ENCODE measurements at places on chromosomes 2 and 18.
A peak's percentile ranks its signal among the peaks of the same experiment; 100 is the strongest.

DNA sequence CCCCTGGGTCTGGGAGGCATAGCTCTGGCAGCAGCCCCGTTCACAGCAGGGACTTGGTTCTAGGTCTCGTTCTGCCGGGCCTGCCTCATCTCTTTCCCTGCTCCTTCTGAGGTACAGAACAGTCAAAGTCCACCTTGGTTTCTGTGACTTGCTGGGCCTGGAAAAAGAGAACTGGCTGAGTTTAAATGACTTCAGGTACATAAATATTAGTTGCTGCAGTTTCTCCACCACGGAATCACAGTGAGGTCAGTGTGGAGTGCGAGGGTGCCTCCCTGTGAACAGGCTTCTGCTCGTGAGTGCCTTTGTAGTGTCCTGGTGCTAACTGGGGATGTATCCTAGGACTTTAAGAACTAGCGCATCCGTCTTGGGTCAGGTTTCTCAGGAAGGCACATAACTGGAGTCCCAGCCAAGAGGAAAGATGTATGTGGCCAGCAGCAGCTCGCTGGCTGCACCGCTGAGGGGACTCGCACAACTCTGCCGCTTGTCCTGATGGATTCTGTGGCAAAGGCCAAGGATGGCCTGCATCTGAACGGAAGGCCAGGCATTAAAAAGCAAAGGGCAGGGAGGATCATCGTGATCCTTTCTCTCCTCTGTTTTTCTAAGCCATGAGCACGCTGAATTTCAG is 188.6 kb downstream of the SH3RF3 start:
- DNase-seq, result no peak

- DNase-seq, result peak; percentile 36
Measured at GRCh38 chr2:239605976-239606375, 205.2 kb upstream of the HDAC4 start.

- no peak for DNase-seq
Measured at GRCh38 chr2:27282892-27283291, 663 bp downstream of the TRIM54 start.

DNA sequence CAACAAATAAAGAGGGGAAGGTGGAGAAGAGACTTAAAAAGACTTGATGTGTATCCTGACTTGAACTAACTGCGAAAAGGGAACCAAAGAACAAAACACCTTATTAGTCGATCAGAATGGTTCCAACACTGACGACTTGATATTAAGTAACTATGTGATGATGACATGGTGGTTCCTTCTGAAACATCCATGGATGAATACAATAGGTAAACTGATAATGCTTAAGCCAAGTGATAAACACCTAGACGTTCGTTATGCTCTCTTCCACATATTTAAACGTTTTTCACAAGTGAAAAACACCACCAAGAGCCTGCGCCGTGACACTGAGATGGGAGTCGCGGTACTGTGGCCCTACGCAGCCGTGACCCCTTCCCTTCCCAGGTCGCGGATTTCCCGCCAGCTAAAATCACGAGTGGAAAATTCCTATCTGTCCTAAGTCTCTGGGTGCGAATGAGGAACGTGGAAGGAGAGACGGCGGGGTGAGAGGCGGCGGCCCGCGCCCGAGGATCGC is 797 bp downstream of the TTC32 start:
- peak; percentile 58 for DNase-seq

DNA sequence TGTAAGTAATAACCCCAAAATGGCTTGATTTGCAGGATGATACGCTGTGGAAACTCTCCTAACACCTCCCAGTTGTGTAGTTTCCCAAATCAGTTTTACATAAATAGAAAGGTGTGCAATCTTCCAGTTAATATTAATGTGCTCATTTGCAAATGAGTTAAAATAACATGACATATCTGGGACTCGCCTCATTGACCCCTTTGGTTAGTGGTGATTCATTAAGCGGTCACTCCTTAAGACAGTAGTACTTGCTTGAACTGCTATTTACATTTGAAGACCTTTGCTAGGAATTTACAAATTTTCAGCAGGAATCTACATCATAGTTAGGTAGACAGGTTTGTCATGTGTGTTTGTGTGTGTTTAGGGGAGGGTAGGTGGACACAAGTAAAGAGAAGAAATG is 1367.7 kb upstream of the CELF4 start:
- DNase-seq, result no peak

- DNase-seq, result no peak
Measured at GRCh38 chr2:60359569-60359968, 193.9 kb downstream of the BCL11A start.

DNA sequence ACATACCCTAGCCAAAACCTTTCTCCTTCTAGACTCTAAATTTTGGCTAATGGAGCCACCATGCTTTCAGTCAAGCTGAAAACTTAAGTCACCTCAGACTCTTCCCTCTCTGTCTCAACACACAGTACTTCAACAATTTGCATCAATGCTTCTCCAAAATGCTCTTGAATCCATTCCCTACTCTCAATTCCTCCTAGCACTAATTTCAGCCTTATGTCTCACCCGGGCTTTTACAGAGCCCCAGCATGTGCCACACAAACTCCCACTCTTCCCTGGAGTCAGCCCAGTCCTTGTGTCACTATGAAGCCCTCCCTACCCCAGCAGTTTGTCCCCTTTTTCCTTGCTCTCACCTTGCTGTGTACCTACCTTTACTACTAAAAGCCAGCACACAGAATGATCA is 38.7 kb downstream of the AAK1 start:
- no peak for DNase-seq

DNA sequence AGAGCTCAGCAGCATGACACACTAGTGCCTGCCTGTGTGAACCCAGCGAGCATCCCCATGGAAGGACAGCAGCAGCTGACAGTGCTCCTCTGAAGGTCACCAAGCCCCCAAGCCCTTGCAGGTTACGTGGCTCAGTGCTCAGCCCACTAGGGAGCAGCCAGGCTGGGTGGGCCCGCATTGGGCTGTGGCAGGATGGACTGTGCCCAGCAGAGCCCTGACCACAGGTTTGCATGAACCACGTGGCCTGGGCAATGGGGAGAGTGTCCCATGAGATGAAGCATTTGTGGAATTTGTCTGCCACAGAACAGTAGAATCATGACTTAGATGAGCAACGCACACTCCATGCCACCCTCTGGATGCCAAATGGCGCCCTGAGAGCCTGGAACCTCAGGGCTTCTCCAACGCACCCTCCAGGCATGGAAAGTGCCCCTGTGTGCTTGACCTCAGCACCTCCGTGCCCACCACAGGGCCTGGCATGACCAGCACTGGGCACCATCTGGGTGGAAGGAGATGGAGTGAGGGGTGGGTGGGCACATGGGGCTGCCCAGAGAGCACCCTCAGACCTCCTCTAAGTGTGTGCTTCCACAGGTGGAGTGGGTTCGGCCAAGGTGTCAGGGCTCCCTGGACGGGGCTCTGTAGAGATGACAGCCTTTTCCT is 216.1 kb upstream of the RAB6C start:
- no peak for DNase-seq

GRCh38 chr2:144798989-144799388 is 279.1 kb upstream of the ZEB2 start:
- DNase-seq, result peak; percentile 76

DNA sequence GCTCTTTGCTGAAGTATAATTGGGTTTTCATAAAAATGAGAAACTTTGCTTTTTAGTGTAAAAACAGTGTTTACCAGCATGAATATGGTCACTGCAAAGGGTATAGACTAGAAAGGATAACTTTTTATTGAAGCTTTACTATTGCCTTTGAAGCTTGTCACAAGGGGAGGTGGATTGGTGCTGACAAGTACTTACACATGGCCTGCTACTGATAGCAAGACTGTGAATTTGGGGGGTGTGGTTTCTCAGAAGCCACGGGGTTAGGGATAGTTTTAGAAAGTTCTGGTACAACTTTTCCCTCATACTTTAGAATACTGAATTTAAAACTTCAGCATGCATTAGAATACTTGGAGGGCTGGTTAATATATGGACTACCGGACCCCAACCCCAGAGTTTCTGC is 294.1 kb downstream of the SOCS6 start:
- DNase-seq, result no peak

DNA sequence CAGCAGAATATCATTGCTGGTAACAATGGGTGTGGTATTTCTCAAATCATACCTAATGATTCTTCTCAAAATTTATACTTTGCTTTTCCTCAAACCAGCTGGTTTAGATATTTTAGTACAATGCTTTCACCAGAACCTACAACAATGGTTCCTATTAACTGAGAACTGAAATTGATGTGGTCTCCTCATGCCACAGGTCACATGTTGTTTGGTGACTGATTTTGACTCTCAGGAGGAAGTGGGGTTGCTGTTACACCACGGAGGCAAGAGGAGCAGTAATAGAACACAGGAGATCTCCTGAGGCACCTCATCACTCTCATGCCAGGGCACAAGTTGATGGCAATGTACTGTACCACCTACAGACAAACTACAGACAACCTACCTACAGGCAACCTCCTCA is 3.0 kb upstream of the CEP68 start:
- no peak for DNase-seq

All from right lung (tissue), 10 donors.